IMR-90 (cell line): ENCODE measurements at places on chromosomes 1 and 21.

DNA sequence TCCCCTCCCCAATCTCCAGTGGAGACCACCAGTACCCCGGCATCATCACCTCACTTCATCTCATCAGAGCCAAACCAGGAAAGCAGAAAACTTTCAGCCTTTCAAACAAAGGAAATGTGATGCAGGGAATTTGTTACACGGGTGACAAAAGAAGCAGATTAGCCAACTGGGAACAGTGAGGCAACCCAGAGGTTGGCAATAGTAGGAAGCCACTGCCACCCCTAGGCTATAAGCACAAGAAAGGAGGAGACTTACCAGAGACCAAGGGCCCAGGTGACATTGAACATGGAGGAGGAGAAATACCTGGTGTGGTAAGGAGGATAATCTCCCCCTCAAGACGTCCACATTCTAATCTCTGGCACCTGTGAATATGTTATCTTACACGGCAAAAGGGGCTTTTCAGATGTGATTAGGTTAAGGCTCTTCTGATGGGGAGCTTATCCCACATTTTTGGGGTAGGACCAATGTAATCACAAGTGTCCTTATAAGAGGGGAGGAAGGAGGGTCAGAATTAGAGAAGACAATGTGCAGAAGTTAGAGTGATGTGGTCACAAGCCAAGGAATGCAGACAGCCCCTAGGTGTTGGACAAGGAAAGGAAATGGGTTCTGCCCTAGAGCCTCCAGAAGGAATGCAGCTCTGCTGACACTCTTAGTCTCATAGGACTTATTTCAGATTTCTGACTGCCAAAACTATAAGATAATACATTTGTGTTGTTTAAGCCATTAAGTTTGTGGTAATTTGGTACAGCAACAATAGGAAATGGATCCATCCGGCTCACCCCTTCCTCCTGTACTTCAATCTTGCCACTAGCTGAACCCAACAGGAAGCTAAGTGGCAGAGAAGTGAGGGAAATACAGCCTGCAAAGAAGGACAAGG lies 83.6 kb upstream of the VAV3 start:
- no peak for DNase-seq

- peak; percentile 76 for DNase-seq
Measured at GRCh38 chr1:46137916-46138315, 5.5 kb upstream of the PIK3R3 start.

GRCh38 chr1:212166644-212167043 lies 118.6 kb upstream of the PPP2R5A start:
- no peak for DNase-seq

GRCh38 chr1:175479521-175480342 lies 263.7 kb downstream of the TNR start:
- no peak for DNase-seq

DNA sequence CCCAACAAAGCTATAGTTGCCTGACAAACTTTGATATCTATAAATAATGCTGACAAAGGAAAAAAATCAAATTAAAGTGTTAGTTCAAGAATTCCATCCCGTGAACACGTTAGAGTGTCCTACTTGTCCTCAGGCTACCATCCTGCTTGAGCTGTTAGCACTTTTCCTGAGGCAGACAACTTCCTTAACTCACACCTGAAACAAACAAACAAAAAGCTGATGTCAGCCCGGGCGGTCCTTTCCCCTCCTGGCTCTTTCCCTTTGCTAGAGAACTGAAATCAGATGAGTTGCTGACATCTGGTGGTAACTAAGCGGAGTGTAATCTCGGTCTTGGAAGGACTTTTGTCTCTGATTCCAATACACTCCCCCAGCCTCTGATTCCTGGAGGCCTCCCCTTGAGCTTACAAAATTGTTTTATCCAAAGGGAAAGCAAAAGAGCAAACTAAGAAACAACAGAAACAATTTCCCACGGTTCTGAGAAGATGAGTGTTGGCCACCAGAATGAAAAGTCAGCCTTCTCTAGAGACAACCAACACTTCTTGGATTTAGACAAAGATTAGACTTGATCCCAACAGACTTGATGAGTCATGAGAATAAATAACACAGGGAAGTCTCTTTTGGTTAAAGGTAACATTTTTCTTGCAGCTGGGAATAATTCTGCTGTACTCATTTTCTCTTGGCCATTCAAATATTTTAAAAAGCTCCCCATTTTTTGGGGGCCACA lies 135.4 kb downstream of the PROX1 start:
- DNase-seq = peak; percentile 57

GRCh38 chr1:109615879-109616278 lies 3.5 kb downstream of the GNAT2 start:
- DNase-seq = peak; percentile 46

GRCh38 chr1:100535264-100535663 lies 2.7 kb upstream of the GPR88 start:
- no peak for DNase-seq

GRCh38 chr1:223142795-223143536 lies at the start of gene TLR5:
TLR5 (minus strand) TSS chr1:223143248; CDS start chr1:223113031, 30,217 bp downstream.
- peak; percentile 19 for DNase-seq

GRCh38 chr1:9186082-9186859 lies 48.3 kb upstream of the H6PD start:
- peak; percentile 87 for DNase-seq

- peak; percentile 72 for DNase-seq
Measured at GRCh38 chr1:119631433-119632102, 16.5 kb downstream of the ZNF697 start.

- DNase-seq = no peak
Measured at GRCh38 chr21:42315296-42315891, at the start of gene TFF3. TFF3 (minus strand) TSS chr21:42315409; CDS start chr21:42315374, 35 bp downstream.

- no peak for DNase-seq
Measured at GRCh38 chr1:37259019-37259418, 215.4 kb upstream of the ZC3H12A start.

GRCh38 chr21:35578831-35579471 lies 481.4 kb downstream of the SETD4 start:
- DNase-seq = peak; percentile 66

DNA sequence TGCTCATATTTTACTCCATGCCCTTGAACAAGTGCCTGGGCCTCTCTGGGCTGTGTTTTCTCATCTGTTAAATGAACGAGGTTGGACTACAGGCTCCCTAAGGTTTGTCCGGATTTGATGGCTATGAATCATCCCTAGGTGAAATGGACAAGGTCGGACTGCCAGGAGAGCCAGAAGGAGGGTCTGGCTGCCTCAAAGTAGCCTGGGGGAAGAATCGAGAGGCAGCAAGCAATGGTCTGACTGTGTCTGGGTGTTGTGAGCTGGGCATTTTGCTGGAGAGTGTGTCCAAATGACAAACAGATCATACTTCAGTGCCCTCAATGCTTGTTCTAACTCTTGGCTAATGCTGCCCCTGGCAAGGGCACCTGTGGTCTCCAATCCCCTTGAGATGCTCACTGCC lies 730.9 kb downstream of the PTPRU start:
- DNase-seq = no peak

- no peak for DNase-seq
Measured at GRCh38 chr1:85199667-85200462, 951 bp downstream of the SYDE2 start.

- DNase-seq = peak; percentile 43
Measured at GRCh38 chr21:32426592-32427051, 14.1 kb downstream of the EVA1C start.

DNA sequence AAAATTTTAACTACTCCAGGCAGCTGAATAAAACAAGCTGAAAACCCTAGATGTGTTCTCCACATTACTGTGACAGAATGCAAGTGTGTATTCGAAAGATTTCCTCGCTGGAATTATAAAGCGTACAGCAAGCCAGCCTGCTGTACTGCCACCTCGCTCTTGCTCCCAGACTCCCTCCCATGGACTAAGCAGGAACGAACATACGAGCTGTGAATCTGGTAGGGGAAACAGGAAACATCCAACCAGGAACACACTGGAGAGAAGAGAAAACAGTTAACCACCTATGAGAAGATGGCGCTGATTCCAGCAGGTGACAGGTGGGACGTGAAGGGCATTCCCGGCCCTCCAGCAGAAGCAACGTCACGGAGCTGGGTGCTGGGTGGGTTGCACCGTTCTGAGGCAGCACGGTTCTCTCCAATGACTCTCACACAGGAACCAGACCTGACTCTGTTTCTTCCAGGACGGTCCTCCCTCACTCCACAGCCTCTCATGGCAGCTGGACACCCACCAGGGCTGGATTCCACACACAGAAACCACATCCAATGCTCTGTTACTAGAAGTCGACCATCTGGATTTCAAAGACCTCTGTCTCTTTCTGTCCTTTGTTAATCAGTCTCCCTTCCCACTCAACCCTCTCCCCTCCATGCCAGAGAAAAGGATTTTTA lies 219.2 kb downstream of the RERE start:
- peak; percentile 78 for DNase-seq

- DNase-seq = no peak
Measured at GRCh38 chr1:153531638-153532037, 4.2 kb downstream of the S100A6 start.

GRCh38 chr1:4075436-4076225 lies 175.6 kb upstream of the C1orf174 start:
- no peak for DNase-seq

GRCh38 chr1:107649023-107649422 lies 316.0 kb downstream of the VAV3 start:
- DNase-seq = peak; percentile 28

- DNase-seq = peak; percentile 88
Measured at GRCh38 chr21:43597052-43597451, 62.2 kb downstream of the HSF2BP start.

GRCh38 chr1:40160806-40161124 lies 422 bp upstream of the RLF start:
- DNase-seq = no peak

DNA sequence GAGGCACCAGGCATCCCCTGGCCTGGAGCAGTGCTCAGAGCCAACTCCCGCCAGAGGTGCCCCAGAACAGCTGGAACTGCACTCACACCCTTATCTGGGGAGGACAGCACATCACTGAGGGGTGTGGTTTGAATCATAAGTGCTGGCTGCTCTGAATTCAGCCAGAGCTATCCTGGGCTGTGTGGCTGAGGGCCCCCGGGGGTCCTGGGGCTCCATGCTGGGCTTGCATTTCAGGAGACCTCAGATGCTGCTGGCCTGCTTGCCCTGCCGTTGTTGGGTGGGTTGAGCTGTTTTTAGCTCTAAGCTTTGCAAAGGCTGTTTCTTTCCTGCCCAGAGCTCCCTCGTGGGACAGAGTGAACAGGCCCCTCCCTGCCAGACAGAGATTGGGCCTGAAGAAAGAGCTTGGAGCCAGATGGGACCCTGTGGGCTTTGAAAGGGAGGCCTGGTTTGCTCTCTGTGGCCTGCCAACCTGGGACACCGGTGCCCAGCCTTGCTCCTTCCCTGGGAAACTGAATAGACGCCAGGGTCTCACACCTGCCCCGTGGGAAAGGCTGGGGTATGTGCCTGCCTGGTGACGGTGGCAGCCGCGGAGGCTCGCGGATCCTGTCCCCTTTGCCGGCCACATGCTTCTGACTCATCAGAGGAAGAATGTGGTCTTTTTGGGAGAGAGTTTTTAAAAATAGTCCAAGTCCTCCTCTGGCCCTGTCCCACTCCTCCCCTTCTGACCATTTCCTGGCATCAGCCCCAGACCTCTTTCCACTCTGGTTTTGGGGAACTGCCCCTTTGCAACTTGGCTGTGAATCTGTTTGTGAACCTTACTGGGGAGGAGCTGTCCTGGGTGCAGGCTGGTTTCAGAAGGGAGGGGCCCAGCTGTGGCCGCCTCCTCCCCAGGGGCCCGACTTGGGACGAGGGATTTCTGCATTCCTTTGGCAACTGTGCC lies 30.0 kb downstream of the ARHGEF10L start:
- DNase-seq = peak; percentile 84

GRCh38 chr1:223320959-223321358 lies 43.0 kb downstream of the SUSD4 start:
- no peak for DNase-seq

DNA sequence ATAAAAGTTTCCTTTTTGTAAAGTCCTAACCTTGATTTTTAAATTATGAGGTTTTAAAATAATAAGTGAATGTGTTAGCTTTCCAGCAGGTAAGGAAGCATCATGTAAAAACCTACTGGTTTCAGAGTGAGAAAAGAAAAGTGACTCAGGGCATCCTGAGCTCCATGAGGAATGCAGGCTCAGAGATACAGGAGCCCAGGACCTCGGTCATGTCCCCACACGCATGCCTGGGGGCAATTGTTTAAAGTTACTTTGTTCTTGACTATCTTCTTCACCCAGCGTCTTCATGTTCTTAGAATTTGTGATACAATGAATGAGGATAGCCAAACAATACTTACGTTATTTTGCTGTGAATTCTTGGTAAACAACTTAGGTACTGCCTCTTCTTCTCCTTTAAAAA lies 117.4 kb upstream of the PLPPR5 start:
- no peak for DNase-seq

DNA sequence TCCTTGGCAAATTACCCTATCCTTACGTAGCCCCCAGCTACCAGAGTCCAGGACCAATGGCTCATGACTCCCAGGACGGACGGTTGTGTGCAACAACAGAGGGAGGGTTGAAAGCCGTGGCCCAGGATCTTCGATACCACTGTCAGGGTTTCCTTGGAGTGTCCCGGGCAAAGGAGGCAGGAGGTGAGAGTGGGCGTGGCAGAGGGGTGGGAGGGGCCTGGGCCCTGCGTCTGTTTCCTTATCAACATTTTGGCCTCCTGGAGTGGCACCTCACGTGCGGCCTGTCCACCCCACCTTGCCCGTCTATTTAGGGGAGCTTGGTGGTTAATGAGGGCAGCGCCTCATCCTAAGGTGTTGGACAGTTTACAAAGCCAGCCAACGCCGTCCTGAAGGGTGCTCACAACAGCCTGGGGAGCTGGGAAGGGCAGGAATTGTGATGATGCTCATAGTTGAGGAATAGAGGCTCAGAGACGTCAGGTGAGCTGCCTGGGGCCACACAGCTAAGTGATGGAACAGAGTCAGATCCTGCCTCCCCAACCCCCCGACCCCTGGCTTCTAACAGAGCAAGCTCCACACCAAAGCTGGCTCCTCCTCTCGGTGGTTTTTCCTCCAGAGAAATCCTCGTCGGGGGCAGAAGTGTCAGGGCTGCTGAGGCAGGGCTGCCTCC lies 17.4 kb upstream of the ARHGEF10L start:
- DNase-seq = no peak

GRCh38 chr1:93729502-93729901 lies 47.9 kb upstream of the BCAR3 start:
- DNase-seq = no peak

DNA sequence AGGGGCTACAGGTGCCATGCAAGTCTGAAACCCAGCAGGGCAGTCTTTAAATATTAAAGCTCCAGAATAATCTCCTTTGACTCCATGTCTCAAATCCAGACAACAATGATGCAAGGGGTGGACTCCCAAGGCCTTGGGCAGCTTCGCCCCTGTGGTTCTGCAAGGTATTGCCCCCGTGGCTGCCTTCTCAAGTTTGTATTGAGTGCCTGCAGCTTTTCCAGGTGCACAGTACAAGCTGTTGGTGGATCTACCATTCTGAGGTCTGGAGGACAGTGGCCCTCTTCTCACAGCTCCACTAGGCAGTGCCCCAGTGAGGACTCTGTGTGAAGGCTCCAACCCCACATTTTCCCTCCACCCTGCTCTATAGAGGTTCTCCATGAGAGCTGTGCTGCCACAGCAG lies 3.7 kb upstream of the MROH9 start:
- no peak for DNase-seq

DNA sequence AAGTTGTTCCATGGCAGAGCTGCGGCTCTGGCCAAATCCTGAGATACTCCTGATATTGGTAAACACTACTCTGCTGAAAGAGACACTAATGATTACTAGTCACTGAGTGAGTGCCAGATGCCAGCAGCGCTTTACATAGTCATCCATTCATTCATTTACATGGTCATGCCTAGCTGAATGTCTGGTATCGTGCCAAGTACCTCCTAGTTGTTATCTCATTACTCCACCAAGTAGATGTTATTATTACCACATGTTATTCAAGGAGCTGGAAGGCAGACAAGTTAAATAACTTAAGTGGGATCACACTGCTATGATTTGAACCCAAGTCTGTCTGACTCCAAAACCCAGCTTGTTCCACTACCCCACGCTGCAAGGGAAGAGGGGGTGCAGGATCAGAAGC lies 4.7 kb downstream of the OLFML2B start:
- DNase-seq = peak; percentile 73
